ENCODE measurements at places on chromosomes 1 and 21.

DNA sequence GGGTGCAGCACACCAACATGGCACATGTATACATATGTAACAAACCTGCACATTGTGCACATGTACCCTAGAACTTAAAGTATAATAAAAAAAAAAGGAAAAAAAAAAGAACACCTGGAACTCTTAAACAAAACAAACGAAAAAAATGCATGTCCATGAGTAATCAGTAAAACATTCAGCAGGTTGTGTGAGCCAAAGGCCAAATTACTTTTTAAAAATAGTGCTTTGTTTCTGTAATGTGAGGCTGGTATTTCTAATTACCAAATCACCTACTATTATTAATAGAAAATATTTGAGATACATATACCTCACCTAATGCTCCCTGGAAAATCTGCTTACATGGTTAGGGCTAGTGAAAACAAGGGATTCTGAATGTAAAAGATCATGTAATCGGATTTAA, 294.4 kb upstream of the NR5A2 start:
- no peak for DNase-seq

DNA sequence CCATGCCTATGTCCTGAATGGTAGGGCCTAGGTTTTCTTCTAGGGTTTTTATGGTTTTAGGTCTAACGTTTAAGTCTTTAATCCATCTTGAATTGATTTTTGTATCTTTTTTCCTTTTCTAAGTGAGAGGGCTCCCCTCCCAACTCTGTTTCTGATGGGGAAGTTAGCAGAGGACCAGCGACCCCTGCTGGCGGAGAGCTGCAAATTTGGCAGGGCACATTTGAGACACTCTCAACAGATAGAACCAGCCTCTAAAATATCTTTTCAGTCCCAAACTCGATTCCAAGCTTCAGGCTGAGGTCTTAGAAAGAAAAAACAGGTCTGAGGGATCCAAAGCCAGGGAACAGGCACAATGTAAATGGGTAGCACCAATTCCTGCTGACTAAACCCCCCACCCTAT, 32.5 kb downstream of the LRRC3 start:
- peak; percentile 24 for DNase-seq

DNA sequence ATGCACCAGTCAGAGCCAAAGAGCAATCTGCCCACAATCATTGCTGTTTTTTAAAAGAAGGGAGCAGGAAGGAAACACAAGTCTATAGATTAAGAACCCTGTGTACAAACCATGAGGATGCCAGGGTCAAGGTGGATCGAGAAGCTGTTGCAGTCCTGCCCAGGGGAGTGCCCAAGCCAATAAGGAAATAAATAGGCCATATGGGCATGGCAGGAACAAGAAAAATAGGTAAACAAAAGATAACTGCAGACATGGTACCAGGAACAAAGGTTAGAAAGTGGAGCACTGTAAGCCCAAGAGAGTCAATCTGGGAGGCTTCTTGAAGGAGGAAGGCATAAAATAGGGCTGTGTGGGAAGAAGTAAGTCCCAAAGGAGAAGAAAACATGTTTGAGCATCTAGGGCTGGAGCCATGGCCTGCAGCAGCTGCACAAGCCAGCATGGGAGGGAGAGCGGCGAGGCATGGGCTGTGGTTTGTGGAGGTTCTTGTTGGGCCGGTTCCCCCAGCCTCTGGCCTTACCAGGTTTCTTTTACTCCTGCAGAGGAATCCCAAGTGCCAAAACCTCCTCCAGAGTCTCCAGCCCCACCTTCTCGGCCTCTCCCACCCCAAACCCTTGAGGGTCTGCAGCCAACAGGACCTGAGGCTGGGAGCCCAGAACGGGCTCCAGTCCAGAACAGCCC, 13.6 kb downstream of the INAVA start:
- no peak for DNase-seq

GRCh38 chr1:27559466-27560030, 44.4 kb downstream of the AHDC1 start:
- no peak for DNase-seq

GRCh38 chr1:203082571-203083462, 3.0 kb downstream of the MYOG start:
- DNase-seq: no peak
